ENCODE measurements at places on chromosomes 1 and 21.
A peak's percentile ranks its signal among the peaks of the same experiment; 100 is the strongest.

DNA sequence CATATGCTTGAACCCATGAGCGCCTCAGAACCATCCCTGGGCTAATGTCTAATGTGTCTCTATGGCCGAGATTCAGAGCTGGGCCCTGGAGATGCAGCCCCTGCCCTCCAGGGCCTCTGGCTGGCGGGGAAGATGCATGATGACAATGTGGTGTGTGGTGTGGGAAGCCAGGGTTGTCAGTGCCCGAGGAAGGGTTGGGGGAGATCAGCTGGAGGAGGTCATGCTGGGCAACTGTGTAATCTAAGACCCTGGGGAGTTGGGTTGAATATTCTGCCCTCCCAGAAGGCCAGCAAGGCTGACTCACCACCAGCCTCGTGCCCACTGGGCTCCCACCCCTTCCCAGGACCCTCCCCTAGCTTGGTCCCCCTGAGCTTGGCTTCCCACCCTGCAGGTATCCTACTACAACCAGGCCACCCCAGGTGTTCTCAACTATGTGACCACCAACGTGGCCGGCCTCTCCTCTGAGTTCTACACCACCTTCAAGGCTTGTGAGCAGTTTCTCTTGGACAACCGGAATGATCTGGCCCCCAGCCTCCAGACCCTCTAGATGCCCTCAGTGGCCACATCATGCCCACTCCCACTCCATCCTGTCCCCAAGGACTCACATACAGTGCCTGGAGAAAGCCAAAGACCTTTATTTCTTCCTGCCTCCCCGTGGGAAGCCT lies 14.6 kb downstream of the FAM151A start:
- no peak for DNase-seq

DNA sequence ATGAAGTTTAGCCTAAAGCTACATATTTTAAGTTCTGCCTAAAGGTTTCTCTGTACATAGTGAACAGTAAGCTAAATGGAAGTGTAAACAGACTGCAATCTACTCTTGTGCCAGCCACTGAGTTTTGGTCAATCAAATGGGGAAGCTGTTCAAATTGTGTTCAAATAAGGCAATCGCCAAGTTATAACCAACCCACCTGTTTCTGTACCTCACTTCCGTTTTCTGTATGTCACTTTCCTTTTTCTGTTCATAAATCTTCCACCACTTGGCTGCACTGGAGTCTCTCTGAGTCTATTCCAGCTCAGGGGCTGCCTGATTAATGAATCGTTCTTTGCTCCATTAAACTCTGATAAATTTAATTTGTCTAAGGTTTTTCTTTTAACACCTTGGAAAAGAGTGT lies 10.8 kb upstream of the THEM4 start:
- no peak for DNase-seq

DNA sequence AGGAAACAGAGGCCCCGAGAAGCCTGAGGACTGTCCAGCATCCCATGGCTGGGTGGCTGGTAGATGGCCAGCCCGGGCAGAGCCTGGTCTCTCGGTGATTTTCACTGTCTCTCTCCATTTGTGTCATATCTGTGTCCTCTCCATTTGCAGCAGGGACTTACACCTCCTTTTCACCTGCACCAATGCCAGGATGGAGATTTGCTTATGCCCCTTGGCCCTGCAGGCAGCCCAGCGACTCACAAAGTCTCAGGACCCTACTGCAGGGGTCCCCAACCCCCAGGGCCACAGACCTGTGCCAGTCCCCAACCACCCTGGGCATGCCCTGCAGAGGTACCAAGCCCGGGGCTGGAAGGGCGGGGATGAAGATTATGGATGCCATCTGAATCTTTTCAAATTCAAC lies 201.6 kb downstream of the RHOU start:
- no peak for DNase-seq

- DNase-seq: peak; percentile 7
These were observed 423.9 kb downstream of the DSCAM start for GRCh38 chr21:40422896-40423635.

DNA sequence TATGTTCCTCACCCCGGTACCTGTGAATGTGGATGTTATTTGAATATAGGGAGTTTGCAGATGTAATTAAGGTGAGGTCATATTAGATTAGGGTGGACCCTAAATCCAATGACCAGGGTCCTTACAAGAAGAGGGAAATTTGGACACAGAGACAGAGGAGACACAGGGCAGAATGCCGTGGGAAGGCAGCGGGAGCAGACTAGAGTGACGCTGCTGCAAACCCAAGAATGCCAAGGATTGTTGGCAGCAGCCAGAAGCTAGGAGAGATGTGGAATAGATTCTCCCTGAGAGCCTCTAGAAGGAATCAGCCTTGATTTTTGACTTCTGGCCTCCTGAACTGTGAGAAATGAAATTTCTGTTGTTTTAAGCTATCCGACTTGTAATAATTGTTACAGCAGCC lies 53.6 kb downstream of the SPATA46 start:
- no peak for DNase-seq

GRCh38 chr1:27122652-27123051 lies 32.3 kb downstream of the SLC9A1 start:
- peak; percentile 59 for DNase-seq

- no peak for DNase-seq
These were observed 616.8 kb downstream of the RWDD3 start for GRCh38 chr1:95850763-95851162.

DNA sequence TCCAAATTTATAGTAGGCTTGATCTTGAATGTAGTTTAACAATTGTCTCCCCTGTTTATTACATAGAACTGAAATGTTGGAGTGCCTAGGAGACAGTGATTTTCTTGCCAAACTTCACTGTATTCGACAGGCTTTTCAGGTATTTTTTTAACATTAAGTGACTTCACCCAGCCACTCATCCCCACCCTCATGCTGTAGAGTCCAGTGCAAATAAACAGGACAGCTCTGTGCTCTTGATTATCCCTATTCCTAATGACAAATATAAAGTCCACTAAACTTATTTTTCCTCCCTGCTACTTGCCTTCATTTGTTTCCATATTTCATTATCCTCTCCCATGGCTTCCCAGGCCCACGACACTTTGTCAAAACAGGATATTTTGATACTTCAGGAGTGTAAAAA lies 29.2 kb upstream of the NEXN start:
- no peak for DNase-seq

DNA sequence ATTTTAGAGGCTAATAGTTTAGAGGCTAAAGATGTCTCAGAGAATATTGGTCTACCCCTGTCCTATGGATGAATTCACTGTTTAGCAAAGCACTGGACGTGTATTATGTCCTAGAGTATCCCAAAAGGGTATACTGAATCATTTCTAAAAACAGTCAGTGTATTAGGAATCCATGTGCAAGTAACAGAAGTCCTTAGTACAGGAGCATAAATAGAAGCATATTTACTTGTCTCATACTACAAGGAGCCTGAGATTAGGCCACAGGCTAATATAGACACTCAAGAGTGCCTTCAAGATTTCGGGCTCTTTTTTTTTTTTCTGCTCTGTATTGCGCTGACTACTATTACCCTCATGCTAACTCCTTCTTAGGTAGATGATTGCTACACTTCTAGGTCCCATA lies 518.9 kb downstream of the USP25 start:
- DNase-seq: no peak

DNA sequence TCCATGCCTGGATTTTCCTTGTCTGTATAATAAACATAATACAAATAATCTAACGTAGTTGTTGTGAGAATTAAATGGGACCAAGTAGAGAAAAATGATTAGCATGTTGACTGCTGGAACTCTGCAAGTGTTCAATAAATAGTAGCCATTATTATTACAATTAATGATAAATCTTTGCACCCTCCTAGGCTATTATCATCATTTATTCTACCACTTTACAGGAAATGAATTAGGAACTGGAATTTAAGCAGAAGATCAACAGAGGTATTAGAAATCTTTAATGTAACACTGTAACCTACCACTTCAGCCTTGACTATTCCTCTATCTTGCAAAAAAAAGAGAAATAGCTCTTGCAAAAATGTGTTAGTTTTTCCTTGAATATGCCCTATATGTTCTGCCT lies 61.9 kb upstream of the TTC39A start:
- DNase-seq: no peak

GRCh38 chr1:154962156-154962749 lies 671 bp upstream of the PYGO2 start:
- no peak for DNase-seq

All from BE2C (cell line).